Neural crest cell (in vitro differentiated cells): ENCODE measurements at places on chromosomes 6 and 20.

DNA sequence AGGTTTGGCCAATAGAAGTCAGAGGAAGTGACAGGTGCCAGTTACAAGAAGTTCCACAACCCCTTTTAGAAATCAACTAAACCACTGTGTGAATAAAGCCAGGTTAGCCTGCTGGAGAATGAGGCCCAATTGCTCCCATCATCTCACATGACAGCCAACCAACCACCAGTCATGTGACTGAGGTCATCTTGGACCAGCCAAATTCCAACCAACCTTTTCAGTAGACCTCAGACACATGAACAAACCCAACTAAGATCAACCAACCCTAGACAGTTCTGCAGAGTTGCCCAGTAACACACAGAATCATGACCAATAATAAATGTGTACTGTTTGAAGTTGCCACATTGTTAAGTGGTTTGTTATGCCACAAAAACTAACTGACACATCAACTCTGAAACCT lies 44.6 kb upstream of the GGTLC1 start:
- DNase-seq: no peak

DNA sequence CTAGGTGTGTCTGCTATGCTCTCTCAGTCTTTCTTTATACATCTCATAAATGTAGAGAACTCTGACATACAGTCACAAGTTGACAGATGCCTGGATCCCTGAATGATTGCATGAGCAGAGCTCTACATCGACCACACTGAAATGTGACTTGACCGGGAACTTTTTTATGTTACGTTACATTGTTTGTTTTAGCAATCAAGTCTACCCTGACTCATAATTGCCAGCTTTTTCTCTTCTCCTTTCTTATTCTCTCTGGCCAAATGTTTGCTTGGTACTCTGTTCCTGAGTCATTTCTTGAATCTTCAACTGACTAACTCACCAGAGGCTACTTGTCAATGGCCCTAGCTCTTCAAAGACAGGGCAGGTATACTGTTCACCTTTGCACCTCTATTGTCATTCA lies 213.6 kb upstream of the DTNBP1 start:
- no peak for DNase-seq

GRCh38 chr6:150739711-150740349 lies 125.7 kb upstream of the MTHFD1L start:
- no peak for DNase-seq

GRCh38 chr6:26312501-26313397 lies 52.2 kb upstream of the BTN3A2 start:
- DNase-seq: peak; percentile 75

DNA sequence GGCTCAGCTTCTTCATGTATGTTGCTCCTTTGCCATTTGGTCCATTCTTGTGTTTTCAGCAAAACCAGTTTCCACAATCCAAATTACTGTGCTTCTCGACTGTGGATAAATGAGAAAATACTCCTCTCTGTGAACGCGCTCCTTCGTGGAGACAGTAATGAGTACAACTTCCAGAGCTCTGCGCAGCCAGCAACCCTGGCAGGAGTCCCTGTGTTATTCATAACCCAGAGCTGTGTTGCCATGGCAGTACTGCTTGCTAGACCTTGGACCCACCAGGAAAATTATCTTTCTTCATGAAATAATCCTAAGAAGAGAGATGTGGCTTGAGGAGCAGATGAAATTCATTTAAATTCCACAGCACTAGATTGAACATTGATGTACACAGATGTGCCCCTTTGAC lies 73.7 kb downstream of the SLC22A3 start:
- no peak for DNase-seq

DNA sequence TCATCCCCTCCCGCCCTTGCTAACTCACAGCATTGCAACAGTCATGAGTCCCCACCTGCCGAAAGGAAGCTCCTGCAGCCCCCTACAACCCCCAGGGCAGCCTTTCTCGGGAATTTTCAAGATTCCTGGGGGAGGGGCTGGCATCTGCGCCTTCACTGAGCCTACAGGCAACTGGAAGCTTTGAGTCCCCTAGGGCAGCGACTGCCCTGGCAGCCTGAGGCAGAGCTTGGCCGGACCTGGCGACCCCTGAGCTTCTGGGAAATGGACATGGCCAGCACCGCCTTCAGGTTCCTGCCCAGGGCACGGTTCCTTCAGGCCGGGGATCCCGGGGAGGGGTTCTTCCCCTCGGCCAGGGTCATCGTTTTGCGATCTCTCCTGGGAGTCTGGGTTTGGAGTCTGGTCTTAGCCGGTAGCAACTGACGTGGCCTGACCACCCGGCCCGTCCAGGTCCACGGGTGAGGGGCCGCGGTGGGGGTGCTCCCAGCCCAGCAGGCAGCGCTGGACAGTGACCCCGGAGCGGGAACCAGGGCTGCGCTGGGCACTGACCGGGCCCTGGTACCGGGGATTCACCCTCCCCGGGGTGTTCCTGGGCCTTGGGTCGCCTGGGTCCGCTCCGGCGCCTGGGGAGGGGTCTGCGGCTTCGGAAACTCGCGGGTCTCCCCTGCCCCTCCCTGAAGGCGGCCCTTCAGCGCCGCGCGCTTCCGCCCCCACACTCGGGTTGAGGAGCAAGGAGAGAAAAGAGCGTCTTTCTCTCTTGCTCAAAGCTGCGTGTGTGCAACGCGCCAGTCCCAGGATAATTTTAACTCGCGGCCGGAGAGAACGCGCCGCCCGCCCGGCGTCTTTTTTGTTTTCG lies 593 bp upstream of the COL9A3 start:
- DNase-seq: peak; percentile 23

- no peak for DNase-seq
These were observed 32.4 kb upstream of the HINT3 start for GRCh38 chr6:125924169-125924568.

DNA sequence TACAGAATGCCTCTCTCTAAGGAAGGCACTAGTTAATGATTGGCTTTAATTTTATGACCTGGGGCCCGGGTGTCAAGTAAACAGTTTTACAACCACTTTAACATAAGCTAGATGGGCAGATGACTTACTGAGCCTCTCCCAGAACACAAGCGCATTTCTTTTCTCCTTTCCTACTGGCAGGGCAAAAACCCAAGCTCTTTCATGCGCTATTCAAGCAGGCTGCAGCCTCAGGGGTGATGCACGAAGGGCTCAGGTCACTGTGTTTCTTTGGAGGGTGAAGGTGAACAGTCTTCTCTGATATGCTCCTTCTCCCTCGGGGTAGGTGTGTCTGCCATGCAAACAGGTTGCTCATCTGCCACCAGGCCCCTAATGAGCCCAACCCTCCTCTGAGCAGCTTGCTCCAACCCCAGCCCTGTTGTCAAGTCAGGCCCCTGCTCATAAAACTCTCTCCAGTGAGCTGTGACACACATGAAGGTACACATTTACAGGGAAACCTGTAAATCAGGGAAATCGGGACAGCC lies 73.5 kb upstream of the CDH4 start:
- no peak for DNase-seq

- DNase-seq: no peak
These were observed 84.1 kb downstream of the ZFAND3 start for GRCh38 chr6:37903351-37904340.

DNA sequence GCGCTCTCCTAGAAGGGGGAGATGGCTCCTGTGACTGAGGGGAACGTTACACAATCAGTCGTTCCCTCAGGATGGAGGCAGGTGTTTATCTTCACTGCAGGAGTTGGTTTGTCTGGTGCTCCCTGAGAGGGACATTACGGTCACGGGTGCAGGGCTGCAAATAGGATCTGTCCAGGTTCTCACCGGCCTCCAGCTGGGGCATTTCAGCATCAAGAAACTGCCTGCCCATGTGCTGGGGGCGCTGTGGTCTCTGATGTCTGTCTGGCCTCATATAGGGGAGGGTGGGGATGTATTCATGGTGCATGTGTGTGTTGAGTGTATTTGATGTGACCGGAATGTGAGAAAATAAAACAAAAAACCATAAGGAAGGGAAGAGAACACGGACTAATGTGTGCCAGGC lies 77.1 kb downstream of the TBC1D7 start:
- DNase-seq: no peak

- DNase-seq: no peak
These were observed 113.9 kb upstream of the STMND1 start for GRCh38 chr6:16987996-16988395.

DNA sequence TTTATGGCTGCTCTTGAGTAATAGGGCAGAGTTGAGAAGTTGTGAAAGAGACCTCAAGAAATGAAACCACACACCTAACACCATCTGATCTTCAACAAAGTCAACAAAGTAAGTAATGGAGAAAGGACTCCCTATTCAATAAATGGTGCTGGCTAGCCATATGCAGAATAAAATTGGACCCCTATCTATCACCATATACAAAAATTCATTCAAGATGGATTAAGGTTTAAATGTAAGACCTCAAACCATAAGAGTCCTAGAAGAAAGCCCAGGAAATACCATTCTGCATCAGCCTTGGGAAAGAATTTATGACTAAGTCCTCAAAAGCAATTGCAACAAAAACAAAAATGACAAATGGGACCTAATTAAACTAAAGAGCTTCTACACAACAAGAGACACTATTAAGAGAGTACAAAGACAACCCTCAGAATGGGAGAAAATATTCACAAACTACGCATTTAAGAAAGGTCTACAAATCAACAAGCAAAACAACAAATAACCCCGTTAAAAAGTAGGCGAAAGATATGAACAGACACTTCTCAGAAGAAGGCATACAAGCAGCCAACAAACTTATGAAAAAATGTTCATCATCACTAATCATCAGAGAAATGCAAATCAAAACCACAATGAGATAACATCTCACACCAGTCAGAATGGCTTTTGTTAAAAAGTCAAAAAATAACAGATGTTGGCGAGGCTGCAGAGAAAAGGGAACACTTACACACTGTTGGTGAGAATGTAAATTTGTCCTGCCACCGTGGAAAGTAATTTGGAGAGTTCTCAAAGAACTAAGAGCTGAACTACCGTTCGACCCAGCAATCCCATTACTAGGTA lies 4.0 kb downstream of the MAP3K5 start:
- no peak for DNase-seq

GRCh38 chr20:36709126-36709525 lies 36.8 kb downstream of the NDRG3 start:
- DNase-seq: no peak
